ENCODE measurements at places on chromosomes 2 and 18.

- no peak for DNase-seq
Measured at GRCh38 chr2:28615706-28616105, 119.8 kb downstream of the PLB1 start.

- no peak for DNase-seq
Measured at GRCh38 chr2:18131761-18132160, 253.3 kb downstream of the KCNS3 start.

DNA sequence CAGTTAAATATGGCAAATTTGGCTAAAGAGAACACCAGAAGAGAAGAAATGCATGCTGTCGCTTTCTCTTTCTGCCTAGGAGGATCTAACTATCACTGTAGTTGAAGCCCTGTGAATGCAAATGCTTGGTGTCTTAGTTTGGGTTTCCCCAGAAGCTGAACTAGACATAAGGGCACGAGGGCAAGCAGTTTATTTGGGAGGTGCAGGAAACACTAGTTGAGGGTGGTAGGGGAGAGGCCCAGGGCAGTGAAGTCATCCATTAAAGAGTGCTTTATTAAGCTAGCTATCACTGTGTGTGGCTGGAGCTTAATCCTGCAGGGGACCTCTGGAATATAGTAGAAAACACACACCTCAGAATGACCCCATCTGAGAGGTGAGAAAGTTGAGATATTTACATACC is 639.8 kb upstream of the ZEB2 start:
- DNase-seq, result no peak

GRCh38 chr2:191108331-191108730 is 42.5 kb downstream of the STAT4 start:
- DNase-seq, result no peak

GRCh38 chr2:69577467-69578197 is 65.9 kb downstream of the AAK1 start:
- no peak for DNase-seq

- DNase-seq, result no peak
Measured at GRCh38 chr18:10349561-10349960, 104.9 kb upstream of the APCDD1 start.

GRCh38 chr18:3513481-3513880 is 63.5 kb downstream of the TGIF1 start:
- no peak for DNase-seq

GRCh38 chr18:73947180-73947921 is 200.3 kb downstream of the FBXO15 start:
- DNase-seq, result no peak

DNA sequence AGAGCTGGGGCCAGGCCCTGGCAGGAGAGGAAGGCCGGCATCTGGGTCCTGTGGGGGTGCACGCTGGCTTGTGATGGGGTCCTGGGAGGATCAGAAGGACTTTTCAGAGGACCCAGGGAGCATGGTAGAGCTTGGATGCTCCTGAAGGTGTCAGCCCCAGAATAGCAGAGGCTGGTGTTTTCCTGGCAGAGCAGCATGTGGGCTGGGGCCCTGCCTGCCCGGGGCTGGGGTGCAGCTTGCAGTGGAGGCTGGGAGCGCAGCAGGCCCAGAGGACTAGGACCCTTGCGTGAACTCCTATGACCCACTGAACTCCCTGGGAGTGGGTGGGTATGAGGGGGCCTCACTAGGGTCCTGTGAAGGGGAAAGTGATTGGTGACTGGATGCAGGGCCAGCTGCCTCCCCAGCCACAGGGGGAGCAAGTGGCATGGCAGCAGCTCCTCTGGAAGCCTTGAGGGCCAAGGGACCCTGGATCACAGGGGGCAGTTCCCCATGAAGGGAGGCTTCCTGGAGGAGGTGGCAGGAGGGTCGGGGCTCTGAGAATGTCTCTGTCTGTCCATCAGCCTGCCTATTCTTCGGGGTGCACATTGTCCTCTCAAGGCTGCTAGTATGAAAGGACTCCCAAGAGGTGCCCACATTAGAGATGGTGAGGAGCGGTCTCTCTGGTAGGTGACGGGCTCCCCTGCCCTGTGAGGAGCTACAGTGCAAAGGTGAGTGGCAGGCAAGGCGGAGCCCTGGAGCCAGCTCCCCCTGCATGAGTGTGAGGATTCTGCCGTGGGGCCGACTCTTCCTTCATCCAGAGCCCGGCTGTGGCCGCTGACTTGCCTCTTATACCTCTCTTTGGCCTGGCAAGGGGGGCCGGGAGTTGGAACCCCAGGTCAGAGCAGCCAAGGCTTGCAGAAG is 249.0 kb downstream of the DYSF start:
- no peak for DNase-seq

- DNase-seq, result no peak
Measured at GRCh38 chr2:12584338-12584737, 132.4 kb upstream of the TRIB2 start.

GRCh38 chr2:39525636-39526412 is 88.7 kb upstream of the MAP4K3 start:
- no peak for DNase-seq

DNA sequence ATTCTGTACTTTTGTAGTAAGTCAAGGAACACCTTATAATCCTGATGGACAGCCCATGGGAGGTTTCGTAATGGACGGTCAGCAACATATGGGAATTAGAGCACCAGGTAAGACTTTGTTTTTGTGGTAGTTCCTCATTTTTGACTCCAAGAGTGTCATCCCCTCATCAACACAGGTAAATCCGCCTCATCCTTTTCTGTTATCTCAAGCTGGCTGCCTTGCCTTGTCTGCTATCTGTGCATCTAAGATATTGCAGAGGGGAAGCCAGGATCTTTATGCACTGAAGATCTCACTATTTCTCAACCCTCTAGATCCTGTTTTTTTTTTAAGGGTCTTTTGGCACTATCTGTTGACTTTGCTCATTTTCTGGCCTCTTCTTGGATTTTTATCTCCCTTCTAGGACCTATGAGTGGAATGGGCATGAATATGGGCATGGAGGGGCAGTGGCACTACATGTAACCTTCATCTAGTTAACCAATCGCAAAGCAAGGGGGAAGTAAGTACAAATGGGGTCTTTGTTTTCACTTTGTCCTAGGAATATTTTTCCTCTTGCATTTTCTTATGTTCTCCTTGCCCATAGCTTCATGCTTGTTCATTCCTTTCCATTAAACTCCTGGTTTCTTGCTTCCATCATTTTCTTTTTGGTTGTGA is 133.8 kb downstream of the MEIS1 start:
- DNase-seq, result no peak

DNA sequence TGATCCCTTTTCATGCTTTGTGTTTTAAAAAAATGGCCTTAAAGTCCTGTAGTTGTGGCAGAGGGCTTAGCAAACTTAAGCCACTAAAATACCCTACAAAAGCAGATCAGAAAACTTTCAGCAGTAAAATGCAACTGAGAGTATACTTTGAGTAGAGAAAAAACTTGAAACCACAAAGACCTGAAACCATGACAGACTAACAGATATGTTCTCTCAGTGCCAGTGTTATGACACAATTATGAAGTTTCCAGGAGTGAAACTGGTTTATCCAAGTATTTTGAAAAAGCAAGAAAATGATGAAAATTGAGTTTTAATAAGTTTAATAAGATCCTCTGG is 74.5 kb downstream of the SPRED2 start:
- DNase-seq, result no peak

Measured in fibroblast of pulmonary artery (primary cell).